Ascending aorta (tissue), 2 donors: ENCODE measurements at places on chromosomes 1 and 21. TPM values are rescaled to one million over a fixed set of nuclear protein-coding genes. Genes with fewer than 3 reads are reported as not detected.
A peak's percentile ranks its signal among the peaks of the same experiment; 100 is the strongest.

Gene EDN2
- not detected for total RNA-seq

Gene GJA8
- not detected for total RNA-seq

Gene CFAP141
- total RNA-seq: not detected

Gene CELA3A
- total RNA-seq: not detected

Gene CFAP74
- total RNA-seq: not detected

Gene ETV3L
- not detected for total RNA-seq

DNA sequence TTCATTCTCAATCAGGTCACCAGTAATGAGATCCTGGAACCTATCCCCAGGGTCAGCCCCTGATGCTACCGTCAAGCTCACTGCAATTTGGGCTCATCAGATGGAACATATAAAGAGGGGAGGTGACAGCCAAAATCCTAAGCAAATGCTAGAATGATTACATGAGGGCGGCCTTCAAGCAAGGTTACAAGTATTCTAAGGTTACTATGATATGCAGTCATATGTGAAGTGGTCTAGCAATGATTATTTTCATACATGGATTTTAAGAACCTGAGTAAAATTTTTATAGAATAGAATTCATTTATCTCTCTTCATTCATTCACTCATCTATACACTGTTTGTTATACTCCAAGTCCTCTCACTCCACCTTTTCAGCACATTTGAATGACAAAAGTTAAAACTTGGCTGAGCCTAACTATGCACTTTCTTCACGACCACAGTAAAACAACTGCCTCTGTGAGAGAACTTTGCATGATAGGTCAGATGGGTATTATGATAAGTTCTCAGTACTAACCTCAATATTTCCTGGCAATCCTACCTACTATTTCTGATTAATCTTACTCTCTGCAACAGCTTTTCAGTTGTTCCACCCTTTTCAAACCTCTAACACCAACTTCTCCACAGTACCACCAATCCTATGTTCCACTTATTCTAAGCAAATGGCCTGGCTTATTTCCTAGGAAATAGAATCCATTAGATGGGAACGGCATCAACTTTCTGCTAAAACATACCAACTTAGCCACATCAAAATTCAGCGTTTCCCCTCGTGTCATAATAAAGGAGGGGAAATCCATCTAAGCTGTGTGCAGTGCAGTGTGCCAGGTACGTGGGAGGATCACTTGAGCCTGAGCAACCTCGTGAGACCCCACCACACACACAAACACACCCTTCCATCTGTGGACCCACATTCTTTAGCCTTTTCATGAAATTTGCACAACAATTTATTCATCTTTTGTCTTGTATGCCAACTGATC, 32.0 kb downstream of the LHX9 start:
- no peak for DNase-seq
- no peak overlapping the region for H3K4me3 ChIP-seq
- H3K27ac ChIP-seq: no peak overlapping the region
- H3K36me3 ChIP-seq: no peaks in the 10 kb centered on the region

DNA sequence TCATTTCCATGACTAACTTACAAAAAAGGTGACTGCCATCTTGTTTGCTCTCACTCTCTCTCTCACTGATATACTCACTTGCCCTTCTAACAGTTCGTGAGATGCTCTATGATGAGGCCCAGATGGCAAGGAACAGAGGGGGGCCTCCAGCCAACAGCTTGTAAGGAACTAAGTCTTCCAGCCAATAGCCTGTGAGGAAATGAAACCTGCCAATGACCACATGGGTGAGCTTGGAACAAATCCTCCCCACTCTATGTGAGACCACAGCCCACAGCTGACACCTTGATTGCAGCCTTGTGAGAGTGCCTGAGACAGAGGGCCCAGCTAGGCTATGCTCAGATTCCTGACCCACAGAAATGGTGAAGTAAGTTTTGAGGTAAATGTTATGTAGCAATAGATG, 153.7 kb downstream of the HHIPL2 start:
- DNase-seq: no peak
- no peaks in the 10 kb centered on the region for H3K4me1 ChIP-seq
- H3K27me3 ChIP-seq: no peaks in the 10 kb centered on the region

DNA sequence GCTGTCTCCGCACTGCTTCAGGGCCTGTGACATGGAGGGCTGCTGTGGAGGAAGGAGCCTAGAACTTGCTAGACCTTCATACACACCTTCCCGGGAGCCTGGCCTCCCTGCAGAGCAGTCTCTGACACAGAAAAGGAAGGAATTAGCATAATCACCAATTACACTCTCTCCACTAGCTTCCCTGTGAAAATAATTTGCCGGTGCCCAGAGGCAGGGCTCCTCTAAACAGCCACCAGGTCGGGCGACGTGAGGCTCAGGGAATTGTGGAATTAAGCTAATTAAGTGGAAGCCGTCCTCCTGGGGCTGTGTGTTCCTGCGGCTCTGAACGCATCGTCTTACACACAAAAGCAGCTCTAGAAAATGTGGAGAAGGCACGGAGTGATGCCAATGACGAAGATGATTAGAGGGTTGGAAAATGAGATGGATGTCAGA, 82.6 kb downstream of the NENF start:
- H3K4me1 ChIP-seq: peaks cover 8% of the 10 kb centered on the region
- H3K36me3 ChIP-seq: no peaks in the 10 kb centered on the region
- no peak overlapping the region for H3K27ac ChIP-seq

DNA sequence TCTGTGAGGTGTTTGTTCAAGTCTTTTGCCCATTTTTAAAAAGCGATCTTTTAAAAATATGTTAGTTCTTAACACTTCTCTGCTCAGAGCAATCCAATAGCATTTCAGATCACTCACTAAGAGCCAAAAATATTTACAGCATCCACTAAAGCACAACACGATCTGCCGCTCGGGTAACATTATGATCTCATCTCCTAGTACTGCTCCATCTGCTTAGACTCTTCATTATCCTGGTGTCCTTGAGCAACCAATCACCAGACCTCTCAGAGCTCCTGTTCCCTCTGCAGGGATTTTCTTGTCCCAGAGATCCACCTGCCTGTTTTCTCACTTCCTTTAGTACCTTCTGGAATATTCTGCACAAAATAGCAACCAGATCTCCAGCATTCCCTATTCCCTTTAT, 235.3 kb upstream of the ESRRG start:
- H3K27me3 ChIP-seq: no peaks in the 10 kb centered on the region
- no peaks in the 10 kb centered on the region for H3K4me1 ChIP-seq
- no peak for DNase-seq
- H3K4me3 ChIP-seq: no peak overlapping the region
- no peak overlapping the region for H3K27ac ChIP-seq

DNA sequence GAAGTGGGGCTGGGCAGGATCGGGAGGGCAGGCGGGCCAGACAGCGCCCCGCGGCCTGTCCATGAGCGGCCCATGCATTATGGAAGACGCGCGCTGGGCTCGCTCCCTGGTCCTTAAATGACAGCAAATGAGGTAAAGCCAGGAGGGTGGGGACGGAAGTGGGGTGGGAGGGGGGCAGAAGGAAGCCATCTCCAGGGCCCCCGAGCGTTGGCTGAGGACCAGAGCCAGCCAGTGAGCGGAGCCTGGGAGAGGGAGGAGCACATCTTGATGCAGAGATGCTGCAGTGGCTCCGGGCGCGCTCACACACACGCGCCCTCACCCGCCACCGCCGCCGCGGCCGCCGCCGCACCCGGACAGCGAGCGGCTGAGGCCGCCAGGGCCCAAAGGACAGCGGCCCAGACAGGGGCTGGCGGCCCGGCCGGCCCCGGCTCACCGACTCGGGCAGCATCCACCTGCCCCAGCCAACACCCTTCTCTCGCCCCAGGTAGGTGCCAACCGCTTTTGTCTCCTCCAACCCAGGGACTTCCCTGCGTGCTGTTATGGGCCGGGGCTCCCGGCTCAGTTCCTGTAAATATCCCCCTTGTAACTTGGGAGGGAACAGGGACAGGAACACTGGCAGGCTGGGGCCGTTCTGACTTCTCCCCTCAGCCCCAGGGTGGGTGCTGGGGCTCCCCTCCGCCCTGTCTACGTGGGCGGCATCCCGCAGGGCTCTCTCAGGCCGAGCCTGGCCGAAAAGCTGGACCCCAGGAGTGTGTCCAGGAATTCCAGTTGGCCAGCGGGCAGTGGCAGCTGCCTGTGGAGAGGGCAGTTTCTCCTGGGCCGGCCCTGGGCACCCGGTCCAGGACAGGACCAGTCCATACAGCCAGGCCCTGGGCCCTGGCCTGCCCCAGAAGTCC, at the start of gene CNTN2:
TSS of gene CNTN2 (plus strand) at position 302 of the 896 bp plus-strand sequence. CDS start 9,974 bp downstream, outside the sequence.
- no peak for DNase-seq
- no peak within 1 kb of the TSS for H3K27ac ChIP-seq
- H3K27me3 ChIP-seq: no peaks in the 10 kb centered on the region
- no peaks in the 10 kb centered on the region for H3K36me3 ChIP-seq

GRCh38 chr1:169495046-169495775, 9.5 kb upstream of the SLC19A2 start:
- H3K27ac ChIP-seq: no peak overlapping the region
- H3K4me1 ChIP-seq: no peaks in the 10 kb centered on the region
- no peaks in the 10 kb centered on the region for H3K27me3 ChIP-seq
- no peaks in the 10 kb centered on the region for H3K36me3 ChIP-seq

DNA sequence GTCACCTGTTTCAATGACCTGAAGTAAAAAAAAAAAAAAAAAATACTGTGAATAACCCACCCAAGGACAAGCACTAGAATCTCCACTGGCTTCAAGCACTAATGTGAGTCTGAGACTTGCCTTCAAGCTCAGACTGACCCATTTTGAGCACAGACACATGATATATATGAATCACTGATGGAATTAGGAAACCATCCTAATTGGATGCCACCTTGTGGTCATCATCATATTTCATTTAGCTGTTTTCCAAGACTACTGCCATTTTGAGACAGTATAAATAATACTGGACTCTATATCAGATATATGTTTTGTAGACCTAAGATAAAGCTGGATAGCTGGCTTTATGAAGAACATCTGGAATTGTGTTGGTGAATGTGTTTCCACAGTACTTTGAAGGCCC, 1232.0 kb downstream of the KCNT2 start:
- H3K4me1 ChIP-seq: no peaks in the 10 kb centered on the region
- no peaks in the 10 kb centered on the region for H3K27me3 ChIP-seq
- no peak overlapping the region for H3K4me3 ChIP-seq
- H3K36me3 ChIP-seq: no peaks in the 10 kb centered on the region

DNA sequence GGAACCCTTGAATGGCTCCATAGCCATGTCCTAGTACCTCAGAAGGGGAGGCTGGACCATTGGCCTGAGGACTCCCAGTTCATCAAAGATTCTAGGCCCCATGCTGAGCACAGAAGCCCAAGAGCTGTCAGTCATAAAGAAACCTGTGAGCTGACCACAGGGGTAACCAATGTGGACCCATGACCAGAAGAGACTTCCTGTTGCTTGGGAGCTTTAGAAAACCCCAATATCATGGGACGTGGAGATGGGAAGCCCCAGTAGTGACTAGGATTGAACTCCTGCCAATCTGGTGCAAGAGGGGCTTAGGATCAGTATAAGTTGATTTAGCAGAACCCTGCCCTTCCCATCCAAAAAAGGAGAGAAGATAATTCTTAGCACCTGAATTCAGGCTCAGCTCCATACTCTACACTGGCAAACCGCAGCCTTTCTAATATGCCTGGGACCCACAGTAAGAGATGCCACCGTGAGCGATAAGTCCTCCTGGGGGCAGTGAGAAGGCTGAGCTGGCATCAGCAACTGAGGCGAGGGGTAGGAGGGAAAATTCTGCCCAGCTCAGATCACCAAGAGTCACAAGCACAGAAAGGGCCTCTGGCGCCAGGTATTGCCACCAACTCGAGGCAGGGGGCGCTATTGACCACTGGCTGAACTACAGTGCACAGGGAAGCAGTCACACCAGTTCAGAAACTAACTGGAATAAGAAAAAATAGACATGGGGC, 108.9 kb downstream of the CAPN8 start:
- no peaks in the 10 kb centered on the region for H3K36me3 ChIP-seq
- H3K27ac ChIP-seq: no peak overlapping the region
- no peak overlapping the region for H3K4me3 ChIP-seq
- H3K4me1 ChIP-seq: no peaks in the 10 kb centered on the region
- H3K27me3 ChIP-seq: no peaks in the 10 kb centered on the region

- no peak for DNase-seq
- no peak overlapping the region for H3K4me3 ChIP-seq
- H3K27me3 ChIP-seq: no peaks in the 10 kb centered on the region
- H3K4me1 ChIP-seq: no peaks in the 10 kb centered on the region
- no peaks in the 10 kb centered on the region for H3K36me3 ChIP-seq
- no peak overlapping the region for H3K27ac ChIP-seq
Measured at GRCh38 chr1:167856711-167857418, 57.1 kb downstream of the ADCY10 start.

GRCh38 chr1:53735681-53736080, 3.3 kb downstream of the GLIS1 start:
- H3K27me3 ChIP-seq: no peaks in the 10 kb centered on the region
- no peak for DNase-seq
- no peak overlapping the region for H3K27ac ChIP-seq
- no peaks in the 10 kb centered on the region for H3K36me3 ChIP-seq
- H3K4me3 ChIP-seq: no peak overlapping the region

- no peaks in the 10 kb centered on the region for H3K36me3 ChIP-seq
- no peaks in the 10 kb centered on the region for H3K27me3 ChIP-seq
- DNase-seq: no peak
- no peaks in the 10 kb centered on the region for H3K4me1 ChIP-seq
Measured at GRCh38 chr1:13513895-13514546, at the start of gene LRRC38. LRRC38 (minus strand) TSS chr1:13514003; CDS start chr1:13513593, 410 bp downstream.

- no peak for DNase-seq
- H3K27me3 ChIP-seq: no peaks in the 10 kb centered on the region
- no peaks in the 10 kb centered on the region for H3K4me1 ChIP-seq
- peak within 1 kb of the TSS; percentile 61 for H3K4me3 ChIP-seq
- H3K27ac ChIP-seq: no peak within 1 kb of the TSS
- no peaks in the 10 kb centered on the region for H3K36me3 ChIP-seq
Measured at GRCh38 chr1:240611619-240612480, at the start of gene GREM2. GREM2 (minus strand) TSS chr1:240612155; CDS start chr1:240493475, 118,680 bp downstream.

GRCh38 chr21:44083631-44084291, 23.4 kb upstream of the PWP2 start:
- H3K4me3 ChIP-seq: no peak overlapping the region
- no peaks in the 10 kb centered on the region for H3K4me1 ChIP-seq
- no peak overlapping the region for H3K27ac ChIP-seq

- H3K36me3 ChIP-seq: peaks cover 13% of the 10 kb centered on the region
- H3K27me3 ChIP-seq: no peaks in the 10 kb centered on the region
- no peak for DNase-seq
- H3K27ac ChIP-seq: no peak overlapping the region
- no peak overlapping the region for H3K4me3 ChIP-seq
- no peaks in the 10 kb centered on the region for H3K4me1 ChIP-seq
Measured at GRCh38 chr1:182811975-182812722, 22.6 kb downstream of the NPL start.

GRCh38 chr1:27491748-27492700, 2.1 kb upstream of the WASF2 start:
- peak; percentile 75 for DNase-seq
- H3K27ac ChIP-seq: peak overlapping the region; percentile 99
- H3K27me3 ChIP-seq: no peaks in the 10 kb centered on the region
- peak overlapping the region; percentile 26 for H3K4me3 ChIP-seq
- peaks cover 26% of the 10 kb centered on the region for H3K4me1 ChIP-seq
